ENCODE measurements at places on chromosomes 2 and 18. TPM values are rescaled to one million over a fixed set of nuclear protein-coding genes. Genes with fewer than 3 reads are reported as not detected.

DPP4 gene
- total RNA-seq, result 30.7 TPM

RNF152 gene
- total RNA-seq, result 21.2 TPM

DNA sequence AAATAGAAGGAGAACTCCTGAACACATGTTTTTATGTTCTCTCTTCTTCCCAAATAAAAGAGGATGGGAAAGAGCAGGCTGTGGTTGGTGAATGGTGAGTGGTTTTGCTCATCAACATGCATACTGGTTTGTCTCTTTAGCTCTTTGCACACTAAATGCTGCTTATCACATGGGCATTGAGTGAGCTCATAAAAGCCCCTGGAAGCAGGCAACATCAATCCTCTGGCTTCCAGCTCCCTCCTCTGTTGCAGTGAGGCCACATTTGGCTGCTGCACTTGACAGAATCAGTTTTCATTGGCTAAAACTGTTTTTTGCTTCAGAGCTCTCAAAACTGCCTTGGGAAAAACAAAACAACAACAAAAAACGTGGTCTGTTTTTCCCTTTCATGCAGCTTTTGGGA, 1308.2 kb upstream of the NRXN1 start:
- no peak for DNase-seq

DNA sequence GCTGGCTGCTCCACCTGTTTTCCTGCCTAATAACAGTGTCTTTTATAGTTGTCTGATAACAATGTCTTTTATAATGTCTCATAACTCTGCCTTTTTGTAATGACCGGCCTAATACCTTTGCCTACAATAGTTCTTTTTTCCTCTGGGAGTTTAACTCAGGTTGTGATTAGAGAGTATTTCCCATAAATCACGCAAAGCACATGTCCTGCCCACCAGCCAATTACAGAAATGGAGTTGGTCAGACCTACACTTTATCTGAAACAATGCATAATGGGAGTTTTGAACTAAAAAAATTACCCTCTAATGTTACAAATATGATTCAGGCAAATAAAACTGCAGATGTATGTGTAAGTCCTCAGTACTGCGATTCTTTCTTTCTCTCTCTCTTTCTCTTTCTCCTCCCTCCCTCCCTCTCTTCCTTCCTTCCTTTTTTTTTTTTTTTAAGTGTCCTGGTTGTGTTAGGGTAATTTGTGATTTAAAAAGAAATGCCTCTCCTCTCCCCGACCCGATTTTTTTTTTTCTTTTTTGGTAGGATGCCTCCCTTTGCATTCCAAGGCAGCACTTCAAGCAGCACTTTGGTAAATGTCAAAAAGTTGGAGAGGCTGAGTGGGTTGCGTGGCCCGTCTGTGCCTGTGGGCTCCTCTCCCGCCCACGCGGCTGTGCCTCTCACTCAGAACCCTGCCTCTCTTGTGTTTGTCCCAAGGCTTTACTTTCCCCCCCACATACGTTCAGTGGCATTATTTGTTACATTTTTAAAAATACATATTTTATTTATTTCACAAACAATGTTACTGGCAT, 147.3 kb downstream of the AGAP1 start:
- DNase-seq, result no peak

FZD7 gene
- total RNA-seq, result 13.6 TPM

DNA sequence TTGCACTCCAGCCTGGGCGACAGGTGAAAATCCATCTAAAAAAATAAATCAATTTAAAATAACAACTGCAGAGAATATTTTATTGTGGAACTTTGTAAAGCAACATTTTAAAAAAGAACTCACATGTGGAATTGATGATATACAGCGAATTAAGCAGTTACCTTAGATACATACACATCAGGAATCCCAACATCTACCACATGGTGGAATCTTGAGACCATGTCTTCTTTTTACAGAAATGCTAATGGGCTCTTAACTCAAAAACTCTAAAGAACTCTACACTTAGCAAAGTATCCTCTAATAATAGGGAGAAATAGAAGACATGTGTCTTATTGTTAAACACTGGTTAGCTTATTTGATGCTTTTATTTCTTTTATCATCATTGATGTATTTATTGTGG, 373.6 kb downstream of the CDH7 start:
- no peak for DNase-seq

REG1B gene
- total RNA-seq, result not detected

MATN3 gene
- total RNA-seq, result 11.7 TPM

SNORC gene
- total RNA-seq, result 0.96 TPM

DNA sequence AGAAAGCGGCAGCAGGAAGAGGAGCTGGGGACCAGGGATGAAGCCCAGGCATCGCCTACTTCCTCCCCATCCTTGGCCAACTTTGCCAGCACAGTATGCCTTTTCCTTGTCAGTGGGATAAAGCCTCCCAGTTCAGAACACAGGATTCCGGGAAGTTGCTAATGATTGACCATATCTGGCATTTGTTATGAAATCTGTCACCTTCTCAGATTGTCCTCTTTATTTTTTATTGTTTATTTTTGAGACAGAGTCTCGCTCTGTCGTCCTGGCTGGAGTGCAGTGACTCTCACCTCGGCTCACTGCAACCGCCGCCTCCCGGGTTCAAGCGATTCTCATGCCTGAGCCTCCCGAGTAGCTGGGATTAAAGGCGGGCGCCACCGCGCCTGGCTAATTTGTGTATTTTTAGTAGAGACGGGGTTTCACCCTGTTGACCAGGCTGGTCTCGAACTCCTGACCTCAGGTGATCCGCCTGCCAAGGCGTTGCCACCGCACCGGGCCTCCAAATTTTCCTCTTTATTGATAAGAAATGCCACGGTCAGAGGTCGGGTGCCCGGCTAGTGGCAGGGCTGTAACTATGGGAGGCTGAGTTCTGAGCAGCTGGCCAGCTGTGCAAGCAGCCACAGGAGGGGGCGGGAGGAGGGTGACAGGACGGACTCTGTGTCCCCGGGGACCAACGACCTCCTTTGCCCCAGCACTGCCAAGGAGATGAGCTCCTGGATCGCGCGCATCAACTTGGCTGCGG, 24.4 kb downstream of the PSD4 start:
- DNase-seq, result no peak

DNA sequence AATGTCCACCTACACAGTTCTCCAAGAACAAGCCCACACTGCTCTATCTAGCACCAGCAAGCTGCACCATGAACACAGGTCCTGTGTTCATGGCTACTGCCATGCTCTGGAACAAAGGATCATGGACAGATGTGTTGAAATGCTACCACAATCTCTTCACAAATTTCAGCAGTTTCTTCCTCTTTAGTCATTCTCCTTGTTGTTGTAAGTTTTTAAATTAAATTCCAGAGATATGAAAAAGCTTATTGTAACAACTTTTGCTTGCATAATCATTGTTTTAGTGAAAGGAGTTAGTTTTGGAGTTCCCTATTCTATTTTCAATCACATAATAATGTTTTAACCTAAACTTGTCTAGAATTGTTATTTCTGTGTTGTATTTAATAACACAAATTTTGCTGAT, 17.2 kb upstream of the NAPG start:
- no peak for DNase-seq

CCDC74B gene
- total RNA-seq, result 0.78 TPM

DNA sequence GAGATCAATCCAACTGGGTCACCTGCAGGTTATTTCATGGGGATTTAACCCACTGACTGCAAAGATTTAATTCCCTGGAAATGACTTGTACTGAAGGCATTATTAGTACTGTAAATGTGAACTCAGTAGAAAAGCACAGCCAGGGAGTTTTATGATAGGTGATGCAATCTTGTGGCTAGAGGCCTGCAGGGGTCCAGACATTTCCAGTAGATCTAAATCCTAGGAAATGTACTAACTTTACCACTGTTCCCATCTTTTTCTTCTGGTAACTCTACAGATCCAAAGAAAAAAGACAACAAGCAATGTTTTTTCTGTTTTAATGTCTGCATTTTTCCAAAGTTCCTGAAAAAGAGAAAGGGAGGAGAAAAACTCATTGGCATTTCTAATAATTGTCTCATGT, 500.1 kb downstream of the ARHGAP15 start:
- DNase-seq, result no peak

TCF4 gene
- total RNA-seq, result 143 TPM

- DNase-seq, result peak; percentile 49
Observed at GRCh38 chr2:131045286-131046027, 47.8 kb downstream of the FAM168B start.

PDE1A gene
- total RNA-seq, result 6.3 TPM

- no peak for DNase-seq
Observed at GRCh38 chr2:17580319-17580715, 39.8 kb downstream of the VSNL1 start.

- no peak for DNase-seq
Observed at GRCh38 chr18:35368595-35368994, 8.5 kb downstream of the ZNF396 start.

DNA sequence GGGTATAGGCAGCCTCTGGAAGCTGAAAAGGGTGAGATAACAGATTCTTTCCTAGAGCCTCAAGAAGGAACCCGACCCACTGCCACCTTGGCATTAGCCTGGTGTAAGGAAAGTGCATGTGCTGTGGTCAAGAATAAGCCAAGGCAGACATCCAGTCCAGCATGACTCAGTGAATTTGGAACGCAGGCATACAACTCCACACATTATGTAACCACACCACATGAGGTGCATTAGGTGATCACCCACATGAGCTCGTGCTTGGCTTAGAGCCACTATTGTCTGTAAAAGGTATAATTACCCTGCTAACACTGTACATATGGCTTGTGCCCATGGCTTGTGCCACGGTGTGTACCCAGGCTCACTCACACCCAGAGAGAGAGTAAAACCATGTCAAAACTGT, 583.7 kb upstream of the HNMT start:
- no peak for DNase-seq

DNA sequence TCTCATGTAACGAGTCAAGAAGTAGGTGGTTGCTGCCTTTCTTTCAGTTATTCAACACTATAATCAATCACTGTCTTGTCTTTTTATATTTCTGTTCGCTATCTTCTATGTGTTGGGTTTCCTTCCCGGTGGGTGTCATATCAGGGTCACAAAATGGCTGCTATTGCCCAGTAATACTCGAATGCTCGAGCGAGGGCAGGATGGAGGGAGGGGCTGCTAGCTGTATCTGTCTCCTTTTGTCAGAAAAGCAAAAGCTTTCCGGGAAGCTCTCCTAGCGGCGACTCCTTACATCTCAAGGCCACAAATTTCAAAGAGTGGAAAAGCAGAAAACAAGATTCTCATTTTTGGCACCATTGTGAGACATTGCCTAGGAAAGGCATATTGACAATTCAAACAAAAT, 16.4 kb upstream of the GALNT3 start:
- DNase-seq, result no peak

DNA sequence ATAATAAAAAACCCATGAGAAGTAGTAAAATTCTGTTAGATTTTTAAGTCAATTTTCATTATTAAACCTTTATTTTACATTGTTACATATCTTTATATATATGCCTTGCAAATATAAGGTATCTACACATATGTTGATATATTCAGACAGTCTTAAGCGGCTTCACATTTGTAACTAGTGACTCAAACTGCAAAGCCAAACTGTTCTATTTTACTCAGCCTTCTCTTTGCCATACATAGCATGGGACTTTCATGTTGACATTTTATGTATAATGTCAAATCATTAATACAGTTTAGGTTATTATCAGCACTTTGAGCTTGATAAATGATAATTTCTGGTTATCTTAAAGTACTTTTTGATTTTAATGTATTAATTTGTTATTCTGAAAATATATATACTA, 125.0 kb upstream of the WDSUB1 start:
- no peak for DNase-seq

DNA sequence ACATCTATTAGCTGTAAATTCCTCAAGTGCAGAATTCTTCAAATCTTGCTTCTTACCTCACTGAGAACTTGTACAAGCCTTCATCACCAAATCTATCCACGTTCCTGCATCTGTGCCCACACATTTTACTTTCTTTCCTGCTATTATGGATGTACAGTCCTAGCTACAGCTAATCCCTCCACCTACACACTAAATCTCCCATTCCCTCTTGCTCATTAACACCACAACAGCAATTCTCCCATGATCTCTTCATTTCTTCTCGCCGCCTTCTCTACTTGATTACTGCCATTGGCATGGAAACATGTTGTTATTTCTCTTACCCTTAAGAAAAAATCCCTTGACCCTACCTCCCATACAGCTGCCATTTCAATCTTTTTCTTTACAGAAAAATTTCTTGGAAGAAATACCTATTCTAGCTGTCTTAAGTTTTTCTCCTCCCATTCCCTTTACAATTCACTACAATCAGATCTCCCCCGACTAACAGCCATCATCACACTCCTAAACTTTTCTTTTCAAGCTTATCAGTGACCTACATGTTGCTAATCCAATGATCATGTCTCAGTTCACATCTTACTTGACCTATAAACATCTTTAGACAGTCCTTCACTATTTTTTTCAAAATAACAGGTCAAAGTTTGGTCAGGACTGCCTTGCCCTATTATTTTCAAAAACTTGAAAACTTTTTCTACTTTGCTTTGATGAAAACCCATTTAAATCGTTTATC, 41.0 kb downstream of the ROCK2 start:
- no peak for DNase-seq

HOXD10 gene
- total RNA-seq, result 0.55 TPM

TCF23 gene
- not detected for total RNA-seq

- DNase-seq, result no peak
Observed at GRCh38 chr2:176091329-176092258, 927 bp upstream of the HOXD13 start.

DNA sequence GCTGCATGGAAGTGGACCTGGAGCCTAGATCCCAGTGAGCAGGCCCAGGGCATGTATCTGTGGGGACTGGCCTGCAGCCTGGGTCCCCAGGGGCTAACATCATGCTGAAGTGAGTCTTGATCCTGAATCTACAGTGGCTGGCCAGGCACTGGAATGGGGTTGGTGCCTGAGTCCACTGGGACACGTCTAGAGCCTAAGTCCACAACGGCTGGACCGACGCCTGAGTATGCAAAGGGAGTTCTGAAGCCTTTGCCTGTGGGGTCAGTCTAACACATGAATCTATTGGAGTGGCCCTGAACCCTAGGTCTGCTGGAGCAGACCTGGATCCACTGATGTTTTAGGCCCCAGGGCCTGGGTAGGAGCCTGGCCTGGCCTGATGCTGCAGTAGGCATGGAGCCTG, 665.5 kb downstream of the DCDC2C start:
- no peak for DNase-seq

DNA sequence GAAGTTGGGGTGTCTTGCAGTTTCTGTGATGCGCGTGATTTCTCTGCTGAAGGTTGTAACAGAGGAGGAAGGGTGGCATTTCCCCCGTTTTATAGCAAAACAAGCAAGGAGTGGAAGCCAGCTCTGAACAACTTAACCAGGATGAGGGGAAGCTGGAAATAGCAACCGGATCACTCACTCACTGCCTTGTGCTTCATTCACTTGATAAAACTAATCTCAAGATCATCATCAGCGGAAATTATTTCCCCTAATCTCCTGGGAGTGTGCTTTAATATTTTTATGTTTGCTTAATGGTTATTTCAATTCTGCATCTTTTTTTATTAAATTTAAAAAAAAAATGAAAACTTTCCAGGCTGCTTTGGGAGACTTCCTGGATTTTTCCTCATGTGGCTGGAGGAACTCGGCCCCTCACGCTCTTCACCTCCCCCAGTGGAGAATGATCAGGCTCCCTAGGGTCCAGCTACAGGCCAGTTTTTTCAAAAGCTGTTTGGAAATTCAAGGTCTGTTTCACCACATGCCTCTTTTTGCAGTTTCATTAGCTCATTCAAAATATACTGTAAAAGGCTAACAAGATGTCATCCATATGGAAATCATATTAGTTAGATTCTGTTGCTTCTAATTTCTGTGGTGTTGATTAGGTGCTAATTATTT, 31.7 kb downstream of the CABLES1 start:
- no peak for DNase-seq

KCNG3 gene
- 1.3 TPM for total RNA-seq

DHRS9 gene
- 7.6 TPM for total RNA-seq

SIX3 gene
- total RNA-seq, result not detected

OBSL1 gene
- total RNA-seq, result 72.8 TPM

UGT1A4 gene
- total RNA-seq, result not detected

- peak; percentile 60 for DNase-seq
Observed at GRCh38 chr2:46873604-46874068, 42.0 kb downstream of the MCFD2 start.

MPV17 gene
- 80.4 TPM for total RNA-seq

Measured in upper lobe of right lung (tissue), 1 donor.